ENCODE measurements at places on chromosomes 11 and 22.

GRCh38 chr22:24138649-24139420, 42.5 kb upstream of the SUSD2 start:
- no peak for DNase-seq

DNA sequence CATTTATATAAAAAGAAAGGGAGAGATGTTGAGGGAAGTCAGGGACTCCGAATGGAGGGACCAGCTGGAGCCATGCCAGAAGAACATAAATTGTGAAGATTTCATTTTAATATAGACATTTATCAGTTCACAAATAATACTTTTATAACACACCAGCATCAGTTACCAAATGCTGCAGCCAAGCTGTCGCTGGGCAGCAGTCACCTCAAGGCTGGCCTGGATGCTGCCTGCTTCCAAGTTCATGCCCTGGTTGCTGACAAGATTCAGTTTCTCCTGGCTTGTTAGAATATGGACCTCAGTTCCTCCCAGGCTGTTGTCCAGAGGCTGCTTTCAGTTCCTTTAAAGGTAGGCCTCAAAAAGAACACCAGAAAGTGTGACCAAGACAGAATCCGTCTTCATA, 30.8 kb upstream of the ALDH3B2 start:
- no peak for DNase-seq

GRCh38 chr22:30503551-30503950, 1.9 kb downstream of the SEC14L4 start:
- no peak for DNase-seq

DNA sequence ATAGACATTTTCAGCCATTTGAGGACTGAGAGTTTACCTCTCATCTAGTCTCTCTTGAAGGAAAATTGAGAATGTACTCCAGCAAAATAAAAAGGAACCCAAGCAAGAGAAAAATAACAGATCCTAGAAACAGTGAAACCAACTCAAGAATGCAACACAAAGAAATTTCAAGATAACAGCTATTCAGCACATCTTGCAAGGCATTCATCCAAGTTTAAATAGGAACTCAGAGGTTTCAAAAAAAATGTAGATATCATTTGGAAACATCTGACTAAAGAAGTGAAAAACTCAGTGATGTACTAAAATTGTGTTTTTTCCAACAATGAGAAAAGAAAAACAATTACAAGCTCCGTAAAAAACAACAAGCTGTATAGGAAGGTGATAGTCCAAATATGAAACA, 76.4 kb downstream of the TMEM135 start:
- DNase-seq = no peak
